Natural killer cell treated with Interleukin-12 subunit alpha and Interleukin-12 subunit beta and Interleukin-15 and Interleukin-18, amount 100 ng/mL, for 72 hours (primary cell): ENCODE measurements at places on chromosomes 2 and 18.

DNA sequence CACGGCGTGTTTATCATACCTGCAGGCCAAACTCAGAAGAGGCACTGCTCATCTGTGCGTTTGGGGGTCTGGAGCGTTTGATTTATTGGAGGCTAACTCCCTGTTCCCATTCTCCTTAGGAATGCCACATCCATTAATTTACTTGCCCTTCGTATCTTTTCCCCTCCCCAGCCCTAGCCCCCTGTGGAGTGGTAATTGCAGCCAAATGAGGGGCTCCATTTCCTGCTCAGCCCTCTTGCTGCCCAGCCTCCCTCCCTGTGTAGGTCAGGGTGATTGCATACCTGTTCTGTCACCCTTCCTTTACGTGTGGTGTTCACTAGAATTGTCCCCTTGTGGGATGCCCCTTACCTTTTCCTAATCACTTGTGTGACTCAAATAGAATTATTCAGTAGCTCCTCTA, 120.4 kb downstream of the MAP3K20 start:
- peaks cover 5% of the 10 kb centered on the region for H3K4me1 ChIP-seq
- H3K36me3 ChIP-seq: peaks cover 4% of the 10 kb centered on the region
- no peaks in the 10 kb centered on the region for H3K27me3 ChIP-seq
- no peak overlapping the region for H3K4me3 ChIP-seq

DNA sequence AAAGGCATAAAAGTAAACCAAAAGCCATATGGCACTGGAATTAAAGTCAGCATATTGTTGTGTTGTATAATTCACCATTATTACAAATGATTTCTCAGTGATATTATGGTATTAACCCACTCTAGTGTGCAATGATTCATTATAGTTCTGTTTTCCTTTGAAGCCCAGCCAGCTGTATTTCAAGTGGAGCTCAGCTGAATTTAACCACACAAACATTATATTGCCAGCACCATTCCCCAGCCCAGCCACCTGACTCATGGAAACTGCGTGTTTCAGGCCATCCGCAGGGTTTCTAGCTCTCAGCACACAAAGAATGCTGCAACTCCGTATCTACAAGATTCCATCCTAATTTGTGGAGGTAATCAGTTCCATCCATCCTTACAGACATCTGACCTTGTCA, 166.8 kb upstream of the CHAC2 start:
- H3K27me3 ChIP-seq: no peaks in the 10 kb centered on the region
- no peak overlapping the region for H3K27ac ChIP-seq
- H3K36me3 ChIP-seq: no peaks in the 10 kb centered on the region
- no peaks in the 10 kb centered on the region for H3K4me1 ChIP-seq
- DNase-seq: no peak

- H3K27ac ChIP-seq: no peak overlapping the region
- H3K4me1 ChIP-seq: no peaks in the 10 kb centered on the region
- H3K36me3 ChIP-seq: no peaks in the 10 kb centered on the region
- peaks cover 9% of the 10 kb centered on the region for H3K27me3 ChIP-seq
- H3K4me3 ChIP-seq: no peak overlapping the region
- DNase-seq: no peak
Measured at GRCh38 chr2:54750040-54750439, 26.6 kb downstream of the EML6 start.

- peaks cover 4% of the 10 kb centered on the region for H3K36me3 ChIP-seq
- no peak for DNase-seq
- peaks cover 90% of the 10 kb centered on the region for H3K4me1 ChIP-seq
- H3K4me3 ChIP-seq: peak overlapping the region; percentile 80
Measured at GRCh38 chr18:48931680-48932461, 18.9 kb downstream of the SMAD7 start.

GRCh38 chr2:218386505-218387368, 4.7 kb downstream of the SLC11A1 start:
- no peak overlapping the region for H3K4me3 ChIP-seq
- no peak for DNase-seq
- H3K4me1 ChIP-seq: peaks cover 18% of the 10 kb centered on the region
- no peaks in the 10 kb centered on the region for H3K36me3 ChIP-seq
- H3K27me3 ChIP-seq: peaks cover 4% of the 10 kb centered on the region

- no peak overlapping the region for H3K27ac ChIP-seq
- H3K27me3 ChIP-seq: no peaks in the 10 kb centered on the region
- DNase-seq: no peak
- no peaks in the 10 kb centered on the region for H3K36me3 ChIP-seq
Measured at GRCh38 chr18:54928236-54928635, 31.0 kb downstream of the CCDC68 start.
